Osteoblast (primary cell): ENCODE measurements at places on chromosomes 11 and 22. TPM values are rescaled to one million over a fixed set of nuclear protein-coding genes. Genes with fewer than 3 reads are reported as not detected.
A peak's percentile ranks its signal among the peaks of the same experiment; 100 is the strongest.

DNA sequence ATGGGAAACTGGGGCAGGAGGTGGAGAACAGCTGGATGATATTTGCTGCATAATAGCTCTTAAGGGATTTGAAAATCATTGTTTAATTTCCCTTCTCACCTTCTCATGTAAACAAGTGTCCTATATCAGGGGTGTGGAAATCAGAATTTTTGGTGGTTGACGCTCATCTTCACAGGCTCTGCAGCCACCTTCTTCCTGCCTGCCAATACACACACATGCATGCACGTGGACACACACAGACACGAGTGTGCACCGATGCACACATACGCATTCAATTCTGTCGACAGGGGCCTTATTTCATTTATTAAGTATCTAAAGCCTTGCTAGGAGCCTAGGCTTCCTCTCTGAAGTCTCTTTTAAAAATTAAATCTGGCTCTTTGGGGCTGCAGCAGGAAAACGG lies 349.4 kb upstream of the NCAM1 start:
- H3K36me3 ChIP-seq = no peaks in the 10 kb centered on the region
- H3K27ac ChIP-seq = no peak overlapping the region
- H3K4me1 ChIP-seq = peaks cover 12% of the 10 kb centered on the region
- H3K4me3 ChIP-seq = no peak overlapping the region
- no peak for DNase-seq

GRCh38 chr11:86610559-86611341 lies 61.7 kb downstream of the ME3 start:
- no peak overlapping the region for H3K4me3 ChIP-seq
- no peak overlapping the region for H3K27ac ChIP-seq
- H3K4me1 ChIP-seq = peaks cover 18% of the 10 kb centered on the region
- no peaks in the 10 kb centered on the region for H3K27me3 ChIP-seq

GRCh38 chr11:30586251-30587144 lies at the start of gene MPPED2:
Gene MPPED2, minus strand, starts transcription at chr11:30586353. Its CDS starts 5,980 bp downstream, at chr11:30580373.
- DNase-seq = peak; percentile 89
- no peaks in the 10 kb centered on the region for H3K36me3 ChIP-seq
- H3K4me3 ChIP-seq = peak within 1 kb of the TSS; percentile 25
- no peak within 1 kb of the TSS for H3K27ac ChIP-seq
- no peaks in the 10 kb centered on the region for H3K4me1 ChIP-seq

- peak; percentile 30 for DNase-seq
- peaks cover 36% of the 10 kb centered on the region for H3K36me3 ChIP-seq
- H3K27me3 ChIP-seq = no peaks in the 10 kb centered on the region
These were observed 5.4 kb upstream of the VPS51 start for GRCh38 chr11:65090628-65091027.

DNA sequence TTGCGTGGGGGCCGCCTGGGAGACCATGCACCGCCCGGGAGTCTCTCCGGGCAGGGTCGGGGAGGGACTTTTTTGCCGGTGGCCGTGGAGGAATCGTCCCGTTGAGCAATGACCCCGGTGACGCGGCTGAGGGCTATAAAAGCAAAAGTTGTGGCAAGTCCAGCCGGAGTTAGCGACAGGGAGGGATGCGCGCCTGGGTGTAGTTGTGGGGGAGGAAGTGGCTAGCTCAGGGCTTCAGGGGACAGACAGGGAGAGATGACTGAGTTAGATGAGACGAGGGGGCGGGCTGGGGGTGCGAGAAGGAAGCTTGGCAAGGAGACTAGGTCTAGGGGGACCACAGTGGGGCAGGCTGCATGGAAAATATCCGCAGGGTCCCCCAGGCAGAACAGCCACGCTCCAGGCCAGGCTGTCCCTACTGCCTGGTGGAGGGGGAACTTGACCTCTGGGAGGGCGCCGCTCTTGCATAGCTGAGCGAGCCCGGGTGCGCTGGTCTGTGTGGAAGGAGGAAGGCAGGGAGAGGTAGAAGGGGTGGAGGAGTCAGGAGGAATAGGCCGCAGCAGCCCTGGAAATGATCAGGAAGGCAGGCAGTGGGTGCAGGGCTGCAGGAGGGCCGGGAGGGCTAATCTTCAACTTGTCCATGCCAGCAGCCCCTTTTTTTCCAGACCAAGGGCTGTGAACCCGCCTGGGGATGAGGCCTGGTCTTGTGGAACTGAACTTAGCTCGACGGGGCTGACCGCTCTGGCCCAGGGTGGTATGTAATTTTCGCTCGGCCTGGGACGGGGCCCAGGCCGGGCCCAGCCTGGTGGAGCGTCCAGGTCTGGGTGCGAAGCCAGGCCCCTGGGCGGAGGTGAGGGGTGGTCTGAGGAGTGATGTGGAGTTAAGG lies at the start of gene NEAT1:
Gene NEAT1, plus strand, starts transcription at position 166 of the 883 bp plus-strand sequence.
- H3K4me1 ChIP-seq = peaks cover 47% of the 10 kb centered on the region
- no peaks in the 10 kb centered on the region for H3K27me3 ChIP-seq
- peak within 1 kb of the TSS; percentile 100 for H3K27ac ChIP-seq
- H3K36me3 ChIP-seq = peaks cover 45% of the 10 kb centered on the region
- peak within 1 kb of the TSS; percentile 77 for H3K4me3 ChIP-seq

STIP1 gene
- total RNA-seq = 85.5 and 94.5 TPM in 2 replicates

MPZL3 gene
- 1.5 and 1.8 TPM in 2 replicates for total RNA-seq

DNA sequence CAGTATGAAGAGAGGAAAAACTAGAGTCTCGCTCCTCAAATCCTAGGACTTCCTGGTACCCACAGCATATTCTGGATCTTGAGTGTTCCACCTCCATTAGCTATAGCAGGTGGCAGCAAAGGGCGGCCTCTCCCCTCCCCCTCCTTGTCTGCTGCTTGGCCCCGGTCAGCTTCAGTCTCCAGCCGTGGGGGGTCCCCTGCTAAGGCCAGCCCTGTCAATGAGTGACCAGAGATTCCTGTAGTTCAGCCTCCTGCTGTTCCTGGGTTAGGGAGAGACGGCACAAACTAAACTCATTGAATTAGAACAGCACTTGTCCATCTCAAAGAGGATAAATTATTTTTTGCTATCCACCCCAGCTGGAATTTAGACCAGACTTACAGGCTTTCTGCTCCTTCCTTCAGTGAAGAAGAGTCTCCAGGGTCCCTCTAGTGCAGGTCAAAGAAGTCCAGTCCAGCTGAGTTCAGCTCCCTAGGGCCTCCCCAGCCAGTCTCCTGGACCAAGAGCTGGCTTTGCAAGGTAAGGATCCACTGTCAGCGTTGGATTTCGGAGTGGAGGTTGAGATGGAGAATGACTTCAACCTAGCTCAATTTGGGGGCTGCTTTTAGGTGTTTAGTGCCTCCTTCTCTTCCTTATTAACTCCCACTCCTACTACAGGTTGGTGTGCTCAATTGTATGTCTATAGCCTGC lies 1.1 kb upstream of the PHLDB1 start:
- peak overlapping the region; percentile 9 for H3K4me3 ChIP-seq
- DNase-seq = no peak
- H3K36me3 ChIP-seq = peaks cover 22% of the 10 kb centered on the region
- peak overlapping the region; percentile 94 for H3K27ac ChIP-seq

DNA sequence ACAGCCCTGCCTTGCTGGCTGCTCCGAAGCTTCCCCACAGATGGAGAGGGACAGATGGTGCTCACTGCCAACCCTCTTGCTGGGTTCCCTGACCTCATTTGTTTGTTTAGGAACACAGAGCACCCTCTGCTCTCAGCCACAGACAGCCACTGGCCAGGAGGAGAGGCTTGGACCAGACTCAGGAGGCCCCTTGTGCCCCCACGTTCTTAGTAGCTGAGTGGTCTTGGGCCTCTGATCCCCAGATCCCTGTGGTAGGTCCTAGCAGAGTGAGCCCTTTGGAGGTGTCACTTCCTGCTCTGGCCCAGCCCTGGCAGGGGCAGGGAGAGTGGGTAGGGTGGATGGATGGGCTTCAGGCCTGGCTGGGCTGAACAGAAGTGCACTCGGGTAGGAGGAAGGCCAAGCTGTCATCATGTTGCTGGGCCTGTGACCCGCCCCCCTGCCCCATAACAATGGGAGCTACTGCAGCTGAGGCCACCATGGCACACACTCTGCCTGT lies 84.0 kb downstream of the DHCR7 start:
- H3K27me3 ChIP-seq = peaks cover 2% of the 10 kb centered on the region
- H3K4me3 ChIP-seq = no peak overlapping the region
- H3K27ac ChIP-seq = no peak overlapping the region

DNA sequence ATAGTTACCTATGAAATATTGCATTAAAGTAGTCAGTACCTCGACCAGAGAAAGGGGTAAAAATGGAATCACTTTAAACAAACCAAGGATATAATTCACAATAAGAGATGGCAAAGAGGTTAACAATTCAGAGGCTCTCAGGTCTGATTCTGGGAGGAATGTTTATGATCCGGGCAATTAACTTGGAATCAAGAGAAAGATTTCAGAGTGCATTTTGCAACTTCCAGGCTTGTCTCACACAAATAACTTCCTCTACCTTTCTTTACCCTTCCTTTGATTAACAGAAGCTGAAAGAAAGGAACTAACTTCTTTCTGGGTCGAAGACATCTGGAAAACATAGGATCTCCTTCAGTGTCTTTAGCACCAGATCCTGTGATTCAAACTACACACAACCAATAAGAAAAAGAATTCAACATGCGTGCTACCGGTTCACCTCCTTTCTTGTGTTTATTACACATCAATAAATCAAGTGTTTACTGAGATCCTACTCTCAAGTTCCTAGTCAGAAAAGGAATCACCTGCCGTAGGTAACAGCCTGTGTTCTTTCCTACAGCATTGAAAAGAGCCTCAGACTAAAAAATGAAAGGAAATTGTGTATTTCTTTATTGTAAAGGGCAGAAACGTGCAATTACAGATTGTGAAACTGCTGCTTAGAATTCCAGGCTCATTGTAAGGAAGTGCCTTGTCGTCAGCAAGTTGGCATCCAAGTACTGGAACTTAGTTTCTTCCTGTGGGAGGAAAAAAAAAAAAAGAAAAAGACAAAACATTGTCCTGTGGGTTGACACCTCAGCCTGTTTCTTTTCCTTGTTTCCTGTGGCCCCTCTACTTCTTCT lies 29.5 kb downstream of the CARD18 start:
- no peaks in the 10 kb centered on the region for H3K4me1 ChIP-seq
- H3K36me3 ChIP-seq = no peaks in the 10 kb centered on the region
- no peak for DNase-seq

GRCh38 chr22:22025320-22026156 lies 43.0 kb upstream of the TOP3B start:
- DNase-seq = no peak
- no peak overlapping the region for H3K27ac ChIP-seq
- no peaks in the 10 kb centered on the region for H3K27me3 ChIP-seq

MYOD1 gene
- total RNA-seq = not detected in 2 replicates

SPDYC gene
- total RNA-seq = not detected in 2 replicates

TMEM191C gene
- 0.59 and 0.72 TPM in 2 replicates for total RNA-seq

RAG1 gene
- total RNA-seq = 0.36 and 0.59 TPM in 2 replicates

- peaks cover 13% of the 10 kb centered on the region for H3K4me1 ChIP-seq
- no peak within 1 kb of the TSS for H3K4me3 ChIP-seq
- H3K36me3 ChIP-seq = no peaks in the 10 kb centered on the region
- DNase-seq = peak; percentile 83
These were observed at the start of the genes C11orf21 and TSPAN32 for GRCh38 chr11:2301631-2302305. Gene C11orf21, minus strand, starts transcription at chr11:2301918. Its CDS starts 110 bp downstream, at chr11:2301808. Gene TSPAN32, plus strand, starts transcription at chr11:2302013. Its CDS starts 137 bp downstream, at chr11:2302150.

DNA sequence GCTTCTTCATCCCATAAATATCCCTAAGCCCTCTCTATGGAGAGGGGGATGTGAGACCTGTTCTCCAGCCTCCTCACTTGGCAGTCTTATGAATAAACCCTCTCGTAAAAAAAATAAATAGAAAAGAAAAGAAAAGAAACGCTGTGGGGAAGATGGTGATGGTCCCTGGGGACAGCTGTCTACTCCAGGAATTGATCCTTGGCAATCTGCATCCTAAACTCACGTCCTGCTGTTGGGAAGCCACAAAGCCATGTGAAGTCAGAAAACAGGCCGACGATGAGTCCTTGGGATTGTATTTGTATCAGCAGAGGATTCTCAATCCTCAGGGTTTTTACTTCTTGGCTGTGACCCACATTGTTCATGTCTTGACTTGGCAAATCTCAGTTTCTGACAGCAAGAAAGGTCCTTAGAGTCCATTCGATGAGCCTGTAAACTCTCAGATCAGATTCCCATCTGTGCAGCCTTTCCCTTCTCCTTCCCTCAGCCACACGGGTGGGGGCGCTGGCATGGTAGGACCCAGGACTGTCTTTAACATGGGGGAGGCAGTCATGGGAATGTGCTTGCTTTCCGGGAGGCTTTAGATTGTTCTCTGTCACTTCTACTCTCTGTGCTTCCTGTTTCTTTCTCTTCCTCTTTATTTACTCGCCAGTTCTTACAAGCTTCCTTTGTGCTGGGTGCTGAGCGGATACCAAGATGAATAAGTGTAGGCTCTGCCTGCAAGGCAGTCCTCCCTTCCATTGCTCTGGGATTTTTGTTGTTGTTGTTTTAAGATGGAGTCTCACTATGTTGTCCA lies 24.9 kb downstream of the TCP11L1 start:
- peak overlapping the region; percentile 89 for H3K27ac ChIP-seq
- H3K4me1 ChIP-seq = peaks cover 43% of the 10 kb centered on the region
- no peak overlapping the region for H3K4me3 ChIP-seq
- peak; percentile 69 for DNase-seq
- peaks cover 48% of the 10 kb centered on the region for H3K36me3 ChIP-seq

DNA sequence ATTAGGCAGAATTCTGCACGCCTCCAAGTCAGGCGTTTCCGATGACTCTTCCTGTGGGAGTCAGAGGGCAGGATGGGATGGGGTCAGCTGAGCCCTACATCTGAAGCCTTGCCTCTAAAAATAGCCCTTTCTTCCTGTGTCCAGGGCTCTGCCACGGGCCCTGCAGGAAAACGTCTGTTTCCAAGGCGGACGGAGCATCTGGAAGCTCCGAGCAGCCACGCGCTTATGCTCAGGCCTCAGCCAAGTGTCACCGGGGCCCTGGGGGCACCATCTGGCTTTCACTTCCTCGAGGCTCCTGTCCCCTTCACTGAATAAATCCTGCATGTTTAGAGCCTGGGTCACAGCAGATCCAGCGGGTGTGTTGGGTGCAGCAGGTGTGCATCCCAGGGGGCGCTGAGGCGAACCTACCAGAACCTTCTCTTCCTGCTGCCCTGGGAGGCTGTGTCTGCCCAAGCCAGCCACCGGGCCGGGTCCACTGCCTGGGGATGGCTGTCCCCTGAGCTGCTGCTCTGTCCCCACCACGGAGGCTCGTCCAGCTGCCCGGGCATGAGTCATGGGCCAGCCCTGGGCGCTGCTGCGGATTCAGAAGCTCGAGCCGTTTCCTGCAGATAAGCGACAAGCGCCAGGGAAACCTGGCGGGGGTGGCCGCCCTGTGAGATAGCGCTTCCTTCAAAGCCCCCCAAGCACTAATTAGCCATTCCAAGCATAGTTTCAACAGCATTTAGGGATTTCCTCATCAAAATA lies 32.0 kb upstream of the LINC01488 start:
- no peaks in the 10 kb centered on the region for H3K36me3 ChIP-seq
- peaks cover 21% of the 10 kb centered on the region for H3K4me1 ChIP-seq
- DNase-seq = peak; percentile 85
- no peak overlapping the region for H3K4me3 ChIP-seq
- H3K27me3 ChIP-seq = no peaks in the 10 kb centered on the region

- no peak overlapping the region for H3K4me3 ChIP-seq
- DNase-seq = peak; percentile 34
These were observed 11.4 kb downstream of the BCL9L start for GRCh38 chr11:118914178-118914918.

DNA sequence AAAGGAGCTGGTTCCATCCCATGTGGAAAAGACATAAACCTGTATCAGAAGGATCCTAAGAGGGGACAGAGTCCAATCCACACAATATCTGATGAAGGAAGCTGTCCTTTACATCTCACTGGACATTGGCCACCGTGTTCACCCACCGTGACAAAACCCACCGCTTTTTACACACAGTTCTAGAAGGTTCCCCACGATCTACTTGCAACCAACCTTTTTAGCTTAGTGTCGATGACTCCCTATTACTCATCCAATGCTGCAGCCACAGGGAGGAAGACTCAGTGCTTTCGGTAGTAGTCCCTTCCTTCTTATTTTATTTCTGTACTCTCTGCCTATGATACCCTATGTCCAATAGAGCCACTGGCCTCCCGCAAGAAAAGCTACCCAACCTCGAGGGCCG lies 65.4 kb downstream of the MAPK1 start:
- H3K27ac ChIP-seq = no peak overlapping the region
- H3K4me3 ChIP-seq = no peak overlapping the region
- no peaks in the 10 kb centered on the region for H3K4me1 ChIP-seq
- peaks cover 75% of the 10 kb centered on the region for H3K36me3 ChIP-seq
